NCI-H1694 (cell line): ENCODE measurements at places on chromosomes 4 and X.

DNA sequence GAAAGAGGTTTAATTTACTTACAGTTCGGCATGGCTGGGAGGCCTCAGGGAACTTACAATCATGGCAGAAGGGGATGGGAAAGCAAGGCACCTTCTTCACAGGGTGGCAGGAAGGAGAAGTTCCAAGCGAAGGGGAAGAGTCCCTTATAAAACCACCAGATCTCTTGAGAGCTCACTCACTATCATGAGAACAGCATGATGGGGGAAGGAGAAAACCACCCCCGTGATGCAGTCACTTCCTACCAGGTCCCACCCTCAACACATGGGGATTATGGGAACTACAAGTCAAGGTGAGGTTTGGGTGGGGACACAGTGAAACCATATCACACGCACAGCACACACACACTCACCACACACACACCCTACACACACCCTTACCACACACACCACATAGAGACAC, 104.3 kb downstream of the DCTD start:
- no peak for DNase-seq

GRCh38 chr4:8590546-8590880, 2.1 kb upstream of the CPZ start:
- DNase-seq, result no peak

DNA sequence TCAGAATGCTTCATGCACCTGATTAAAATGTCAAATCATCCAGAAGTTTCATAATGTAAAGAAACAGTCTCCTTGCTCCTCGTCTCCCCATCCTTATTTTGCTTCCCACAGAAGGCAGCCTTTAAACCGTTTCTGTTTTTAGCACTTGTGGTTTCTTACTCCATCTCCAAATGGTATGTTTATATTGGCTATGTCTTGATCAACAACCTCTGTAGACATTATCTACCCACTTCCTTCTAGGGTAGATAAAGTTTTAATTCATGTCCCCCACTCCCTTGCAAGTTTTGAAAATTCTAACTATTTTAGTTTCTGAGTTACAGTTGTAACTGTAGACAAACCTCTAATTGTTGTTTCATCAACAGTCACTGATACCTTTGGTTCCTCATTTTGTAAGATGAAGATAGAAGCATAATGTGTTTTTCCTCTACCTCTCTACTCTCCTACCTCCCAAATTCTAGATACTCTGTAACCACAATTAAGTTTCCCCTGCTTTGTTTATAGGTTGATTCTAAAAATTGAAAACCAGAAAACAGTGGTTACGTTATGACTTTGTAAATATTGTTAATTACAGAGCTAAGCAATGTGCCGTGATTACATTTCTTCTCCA, 291.7 kb upstream of the GATB start:
- no peak for DNase-seq

- DNase-seq, result no peak
These were observed 35.6 kb upstream of the UGDH start for GRCh38 chr4:39562792-39563191.

DNA sequence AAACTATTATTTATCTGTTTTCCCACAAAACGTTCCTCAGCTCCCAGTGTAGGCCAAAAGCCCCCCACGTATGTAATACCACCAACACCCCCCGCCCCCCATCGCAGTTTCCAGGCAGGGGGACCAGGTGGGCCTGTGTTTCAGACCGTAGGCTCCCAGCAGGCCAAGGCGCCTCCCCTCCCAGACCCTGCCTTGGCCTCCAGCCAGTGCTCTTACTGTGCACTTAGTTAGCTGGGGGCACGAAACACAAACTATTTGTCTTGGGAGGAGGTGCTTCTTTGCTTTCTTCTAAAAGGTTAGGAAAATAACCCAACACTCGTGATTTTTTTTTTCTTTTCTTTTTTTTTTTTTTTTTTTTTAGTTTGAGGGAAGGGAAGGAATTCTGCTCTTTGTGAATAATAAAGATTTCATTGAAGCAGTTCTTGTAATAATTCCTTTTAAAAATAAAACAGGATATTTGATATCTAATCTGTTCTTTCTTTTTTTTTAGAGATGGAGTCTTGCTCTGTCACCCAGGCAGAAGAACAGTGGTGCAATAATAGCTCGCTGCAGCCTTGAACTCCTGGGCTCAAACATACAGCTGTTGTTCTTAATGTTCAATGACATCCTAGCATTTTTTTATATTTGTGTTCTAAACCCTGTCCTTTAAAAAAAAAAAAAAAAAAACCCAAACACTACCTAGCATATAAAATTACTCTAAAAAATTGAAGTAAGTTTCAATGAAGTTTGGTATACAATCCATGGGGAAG, 83.0 kb upstream of the CLDN34 start:
- DNase-seq, result no peak

DNA sequence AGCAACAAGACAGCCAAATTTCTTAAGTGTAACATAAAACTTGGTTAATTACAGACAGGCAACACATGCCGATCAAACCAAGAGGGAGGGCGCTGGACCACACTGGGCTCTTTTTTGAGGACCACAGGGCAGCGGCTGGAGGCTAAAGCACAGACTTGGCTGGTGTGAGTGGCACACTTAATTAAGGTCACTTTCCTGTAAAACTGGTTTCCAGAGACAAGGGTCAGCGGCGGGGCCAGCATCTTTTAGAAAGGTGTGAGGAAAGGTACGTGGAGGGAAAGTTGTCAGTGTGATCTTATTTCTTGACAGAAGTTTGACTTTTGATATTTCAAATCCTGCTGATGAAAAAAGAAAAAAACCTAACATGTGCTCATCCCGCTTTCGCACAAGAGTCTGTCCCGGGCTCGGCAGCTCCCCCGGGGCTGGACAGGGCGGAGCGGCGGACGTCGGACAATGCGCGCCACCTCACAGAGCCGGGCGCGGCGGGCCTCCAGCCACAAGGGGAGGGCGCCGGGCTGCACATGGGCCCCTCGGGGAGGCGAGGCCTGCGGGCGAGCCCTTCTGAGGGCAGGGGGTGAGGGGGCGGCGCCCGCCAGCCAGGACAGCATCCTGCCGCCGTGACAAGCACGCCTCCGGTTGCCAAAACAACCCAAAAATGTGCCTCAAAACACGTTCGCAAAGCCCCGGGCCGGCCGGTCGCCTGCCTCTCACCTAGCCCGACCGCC, 660 bp upstream of the HSPA4L start:
- DNase-seq, result no peak

GRCh38 chr4:87718217-87718835, 68.2 kb downstream of the DMP1 start:
- no peak for DNase-seq
